Stimulated activated CD4-positive, alpha-beta T cell treated with anti-CD3 and anti-CD28 coated beads, Interleukin-15, amount 100 ng/mL, for 1 hour (primary cell): ENCODE measurements at places on chromosomes 5 and 9.

DNA sequence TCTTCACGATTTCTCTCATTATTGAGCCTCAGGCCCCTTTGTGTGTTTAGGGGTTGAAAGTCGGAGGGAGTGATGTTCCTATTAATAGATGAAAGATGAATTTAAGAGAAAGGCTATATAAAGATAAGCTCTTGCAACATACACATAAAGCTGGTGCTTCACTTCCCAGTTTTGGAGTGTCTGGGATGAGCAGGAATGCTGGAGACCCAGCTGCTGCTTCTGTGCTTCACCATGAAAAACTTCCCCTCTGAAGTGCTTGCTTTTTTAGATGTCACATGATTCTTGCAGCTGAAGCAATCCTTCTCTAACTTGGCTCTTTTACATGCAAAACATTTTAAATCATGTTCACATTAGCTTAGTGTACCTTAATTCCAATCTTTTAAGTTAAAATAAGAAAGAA, 19.7 kb upstream of the SNCAIP start:
- DNase-seq: no peak

GRCh38 chr5:179180061-179180610, 120.0 kb downstream of the ZNF354C start:
- no peak for DNase-seq

DNA sequence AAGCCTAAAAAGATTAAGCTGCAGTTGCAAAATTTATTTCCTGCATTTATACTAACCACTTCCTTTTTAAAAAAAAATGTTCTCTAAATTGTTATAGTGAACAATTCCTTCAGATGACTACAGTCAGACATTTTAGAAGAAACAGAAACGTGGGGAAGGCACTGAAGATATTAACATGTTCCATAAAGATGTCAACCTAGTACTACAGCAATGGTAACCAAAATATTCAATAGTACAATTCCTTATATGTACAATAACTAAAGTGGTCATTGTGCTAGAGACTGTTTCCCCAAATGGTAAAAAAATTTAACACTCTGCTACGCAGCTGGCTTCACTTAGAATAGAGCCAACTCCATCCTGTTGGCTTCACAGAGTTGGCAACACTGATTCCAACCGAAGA, 97.7 kb downstream of the FNBP1 start:
- DNase-seq: no peak

- no peak for DNase-seq
These were observed 8.0 kb downstream of the PDLIM4 start for GRCh38 chr5:132265336-132266030.

DNA sequence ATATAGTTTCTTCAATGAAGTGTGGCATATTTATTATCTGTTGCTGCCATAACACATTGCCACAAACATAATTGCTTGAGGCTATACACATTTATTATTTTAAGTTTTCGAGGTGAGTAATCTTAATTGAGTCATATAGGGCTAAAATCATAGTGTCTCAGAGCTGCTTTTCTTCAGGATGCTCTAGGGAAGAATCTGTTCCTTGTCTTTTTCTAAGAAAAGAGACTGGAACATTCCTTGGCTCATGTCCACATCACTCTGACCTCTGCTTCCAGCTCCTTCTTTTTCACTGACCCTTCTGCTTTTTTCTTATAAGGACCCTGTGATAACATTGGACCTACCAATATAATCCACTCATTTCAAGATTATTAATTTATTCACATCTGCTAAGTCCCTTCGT, 632.4 kb upstream of the TYRP1 start:
- DNase-seq: no peak

DNA sequence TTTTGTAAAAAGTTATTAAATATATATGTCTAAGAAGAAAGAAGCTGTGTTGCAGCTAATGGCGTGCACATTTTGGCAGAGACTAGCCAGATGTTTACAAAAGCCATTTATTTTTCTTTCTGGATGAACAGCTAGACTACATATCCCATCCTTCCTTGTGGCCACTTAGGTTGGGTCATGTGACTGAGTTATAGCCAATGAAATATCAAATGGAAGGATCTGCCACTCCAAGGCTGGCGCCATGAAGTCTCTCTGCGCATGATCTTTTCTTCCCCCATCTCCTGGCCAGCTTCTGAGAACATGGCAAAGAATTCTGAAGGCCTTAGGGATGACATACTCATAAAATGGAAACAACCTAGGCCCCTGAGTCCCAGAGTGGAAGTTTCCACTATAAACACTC, 244.2 kb upstream of the DAB2 start:
- no peak for DNase-seq

GRCh38 chr9:116789081-116789480, 102.0 kb downstream of the TRIM32 start:
- DNase-seq: no peak
